Anterior cingulate cortex (tissue), 58 donors: ENCODE measurements at places on chromosomes 3 and 15.

GRCh38 chr15:71218272-71218805 lies 103.1 kb downstream of the THSD4 start:
- no peak for DNase-seq

GRCh38 chr15:77633134-77633912 lies 611 bp upstream of the LINGO1 start:
- peak; percentile 80 for DNase-seq

DNA sequence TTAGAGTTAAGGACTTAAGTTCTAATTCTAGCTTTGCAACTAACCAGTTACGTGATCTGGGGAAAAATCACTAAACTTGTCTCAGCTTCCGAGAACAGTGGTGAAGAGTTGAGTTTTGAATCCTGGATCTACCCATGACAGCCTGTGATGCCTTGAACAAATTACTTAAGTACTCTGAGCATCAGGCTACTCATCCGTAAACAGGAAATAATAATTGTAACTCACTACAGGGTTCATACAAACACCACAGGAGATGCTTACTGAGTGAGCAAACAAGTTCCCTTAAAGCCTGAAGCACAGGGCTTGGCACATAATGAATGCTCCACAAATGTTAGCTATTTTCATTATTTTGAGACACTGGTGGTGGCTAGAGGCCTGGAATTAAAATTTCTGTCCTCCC lies 158.8 kb downstream of the ERC2 start:
- DNase-seq = no peak

DNA sequence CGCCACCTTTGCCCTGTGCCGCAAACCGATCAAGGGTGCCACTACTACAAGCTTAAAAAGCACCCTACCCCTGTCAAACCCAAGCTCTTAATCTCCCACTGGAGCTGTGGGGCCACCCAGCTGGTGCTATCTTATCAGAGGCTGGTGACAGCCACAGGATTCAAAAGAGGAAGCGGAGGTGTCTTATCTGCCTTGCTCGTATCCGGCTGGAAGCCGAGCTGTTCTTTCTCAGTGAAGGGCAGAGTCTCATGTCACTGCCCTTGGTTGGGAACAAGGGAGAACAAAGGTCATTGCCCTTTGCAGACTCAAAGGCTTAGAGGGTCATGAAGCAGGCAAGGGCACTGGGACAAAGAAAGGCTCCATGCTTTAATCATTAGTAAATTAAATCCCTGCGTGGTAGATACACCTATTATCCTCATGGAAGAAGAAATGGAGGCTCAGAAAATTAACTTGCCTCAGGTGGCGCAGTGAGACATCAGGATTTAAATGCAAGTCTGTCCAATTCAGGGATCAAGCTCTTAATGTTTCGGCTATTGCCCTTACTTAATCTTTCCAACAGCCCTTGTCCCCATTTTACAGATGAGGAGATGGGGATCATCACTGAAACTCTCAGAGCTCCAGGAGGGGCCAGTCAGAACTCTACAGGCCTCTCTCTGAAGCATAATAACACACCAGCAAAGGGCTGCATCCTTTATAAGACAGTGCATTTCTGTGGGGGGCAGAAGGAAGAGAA lies 360.0 kb upstream of the PROK2 start:
- DNase-seq = no peak

GRCh38 chr15:52716536-52716935 lies 37.3 kb upstream of the ATOSA start:
- no peak for DNase-seq

DNA sequence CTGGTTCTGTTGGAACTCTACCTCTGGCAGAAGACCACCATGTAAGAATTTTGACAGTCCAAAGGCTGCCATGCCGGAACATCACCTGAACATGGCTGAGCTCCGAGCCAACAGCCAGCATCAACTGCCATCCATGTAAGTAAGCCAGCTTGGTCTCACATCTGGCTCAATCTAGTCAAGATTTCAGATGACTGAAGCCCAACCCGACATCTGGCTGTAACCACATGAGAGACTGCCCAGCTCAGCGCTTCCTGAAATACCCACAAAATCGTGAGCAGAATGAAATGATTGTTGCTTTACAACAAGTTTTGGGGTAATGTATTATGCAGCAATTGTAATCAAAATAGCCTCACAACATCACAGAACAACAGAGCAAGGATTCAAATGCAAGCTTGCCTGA lies 32.9 kb downstream of the GHSR start:
- DNase-seq = no peak

DNA sequence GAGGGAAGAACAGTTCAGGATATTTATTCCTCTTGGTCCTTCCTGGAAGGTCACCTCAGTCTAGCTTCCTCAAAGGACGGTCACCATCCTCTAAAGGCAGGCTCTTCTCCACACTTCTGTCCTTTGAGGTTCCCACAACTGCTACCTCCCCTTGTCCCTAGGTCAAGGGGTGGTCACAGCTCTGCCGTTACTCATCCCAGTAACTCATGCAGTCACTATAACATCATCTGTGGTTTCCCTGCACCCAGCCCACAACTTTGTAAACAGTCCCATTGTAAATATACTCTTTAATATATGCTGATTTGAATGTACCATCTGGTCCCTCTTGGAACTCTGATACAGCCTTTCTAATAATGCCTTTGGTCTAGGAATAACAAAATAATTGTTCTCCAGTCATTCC lies 887.4 kb downstream of the FHIT start:
- no peak for DNase-seq

- no peak for DNase-seq
Measured at GRCh38 chr3:143321058-143321769, 201.6 kb downstream of the CHST2 start.

- no peak for DNase-seq
Measured at GRCh38 chr3:193981504-193981903, 154.4 kb upstream of the HES1 start.

GRCh38 chr3:128340904-128341555 lies 125.7 kb downstream of the DNAJB8 start:
- no peak for DNase-seq

DNA sequence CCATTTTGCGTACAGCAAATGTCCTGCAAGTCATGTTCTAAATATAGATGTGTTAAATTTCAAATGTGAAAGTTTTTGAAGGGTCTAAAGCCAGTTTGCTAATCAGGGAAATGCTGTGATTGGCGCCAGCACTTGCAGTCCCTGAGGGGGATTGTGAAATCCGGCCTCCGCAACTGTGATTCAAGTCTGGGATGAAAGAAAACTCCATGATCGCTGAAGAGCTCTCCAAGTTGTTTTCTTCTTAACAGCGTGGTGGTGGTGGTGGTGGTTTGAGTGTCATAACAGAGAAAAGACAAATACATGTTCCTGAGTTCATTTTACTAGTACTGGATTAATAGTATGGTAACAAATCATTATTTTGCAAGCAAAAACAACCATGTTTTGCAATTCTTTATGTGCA lies 51.8 kb downstream of the MITF start:
- no peak for DNase-seq

DNA sequence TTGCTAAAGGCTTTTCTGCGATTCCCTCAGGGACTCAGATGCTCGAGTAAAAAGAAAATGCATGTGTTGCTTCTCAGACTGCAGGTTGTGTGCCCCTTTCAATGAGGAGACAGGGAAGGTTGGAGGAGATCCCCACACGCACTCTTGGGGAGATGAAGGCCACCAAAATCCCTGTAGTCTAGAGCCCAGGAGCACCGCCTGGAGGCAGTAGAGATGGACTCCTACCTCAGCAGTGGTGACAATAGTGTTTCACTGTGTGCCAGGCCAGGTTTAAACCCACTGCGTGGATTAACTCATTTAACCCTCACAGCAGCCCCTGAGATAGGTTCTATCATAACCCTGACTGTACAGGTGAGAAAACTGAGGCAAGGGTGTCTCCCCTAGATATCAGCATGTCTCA lies 15.2 kb downstream of the MEGF11 start:
- no peak for DNase-seq

GRCh38 chr3:44894485-44894884 lies 20.1 kb downstream of the TGM4 start:
- DNase-seq = no peak

DNA sequence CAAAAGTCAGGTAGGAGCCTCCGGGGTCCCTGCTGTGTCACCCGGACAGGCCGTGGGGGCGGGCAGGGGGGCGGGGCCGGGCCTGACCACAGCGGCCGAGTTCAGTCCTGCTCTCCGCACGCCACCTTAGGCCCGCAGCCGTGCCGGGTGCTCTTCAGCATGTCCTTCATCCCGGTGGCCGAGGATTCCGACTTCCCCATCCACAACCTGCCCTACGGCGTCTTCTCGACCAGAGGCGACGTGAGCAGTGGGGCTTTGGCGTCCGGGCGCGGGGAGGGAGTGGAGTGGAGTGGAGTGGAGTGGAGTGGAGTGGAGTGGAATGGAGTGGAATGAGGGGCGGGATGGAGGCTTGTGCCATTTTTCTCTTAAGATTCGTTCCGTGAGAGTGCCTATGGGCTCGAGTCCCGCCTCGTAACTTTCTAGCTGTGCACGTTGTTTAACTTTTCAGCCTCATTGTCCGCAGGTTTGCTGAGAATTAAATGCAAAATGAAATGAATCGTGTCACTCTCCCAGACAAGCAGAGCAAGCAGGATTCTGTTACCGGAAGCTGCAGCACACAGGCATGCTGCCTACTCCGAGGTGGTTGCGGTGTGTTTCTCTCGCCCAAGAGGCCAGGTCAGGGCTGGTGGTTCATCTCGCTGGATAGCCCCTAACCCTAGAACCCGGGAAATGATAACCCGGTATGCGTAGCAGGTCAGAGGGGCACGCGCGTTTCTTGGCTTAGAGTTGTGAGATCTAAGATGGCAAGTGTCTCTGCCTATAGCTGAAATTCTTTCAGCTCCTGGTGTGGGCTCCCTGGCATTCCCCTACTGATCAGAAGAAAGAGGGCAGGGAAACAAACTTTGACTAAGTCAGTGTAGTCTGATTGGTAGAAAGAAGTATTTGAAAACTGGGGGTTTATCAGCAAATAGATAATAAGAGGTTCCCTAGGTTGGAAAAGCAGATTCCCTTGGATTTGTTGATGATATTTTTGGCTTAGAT lies at the start of gene FAH:
FAH (plus strand) TSS at position 104 of the 981 bp plus-strand sequence; CDS start at position 160, 56 bp downstream.
- DNase-seq = no peak

- no peak for DNase-seq
Measured at GRCh38 chr3:114323546-114324254, 29.9 kb downstream of the TIGIT start.

DNA sequence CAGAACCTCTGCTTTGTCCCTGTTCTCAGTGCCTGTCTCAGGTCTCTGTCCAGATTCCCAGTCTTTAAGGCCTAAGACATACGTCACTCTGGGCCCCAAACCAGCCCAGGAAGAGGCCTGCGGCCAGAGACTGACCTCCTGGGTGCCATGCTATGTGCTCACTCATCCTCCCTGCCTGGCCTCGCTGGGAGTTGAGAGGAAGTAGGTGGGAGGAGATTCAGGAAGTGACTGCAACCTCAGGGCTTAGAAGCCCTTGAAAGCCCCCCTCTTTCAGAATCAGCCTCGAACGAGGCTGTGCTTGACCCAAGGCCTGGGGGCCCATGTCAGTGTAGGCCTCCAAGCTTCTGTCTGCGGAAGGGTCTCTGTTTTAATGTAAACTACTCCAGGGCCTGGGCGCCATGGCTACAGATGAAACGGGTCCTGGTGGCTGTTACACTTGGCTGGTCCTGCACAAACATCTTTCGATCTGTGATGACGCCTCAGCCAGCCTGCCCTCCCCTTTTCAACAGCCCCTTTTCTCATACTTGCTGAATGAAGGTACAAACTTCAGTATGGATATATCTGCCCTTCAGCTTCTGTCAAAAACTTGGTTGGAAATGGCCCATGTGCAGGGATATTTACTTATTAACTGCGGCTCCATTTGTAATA lies 11.7 kb downstream of the RASGRF1 start:
- no peak for DNase-seq

- no peak for DNase-seq
Measured at GRCh38 chr15:68228971-68229385, 550 bp downstream of the CLN6 start.

- no peak for DNase-seq
Measured at GRCh38 chr3:11288786-11289637, 16.8 kb downstream of the ATG7 start.

DNA sequence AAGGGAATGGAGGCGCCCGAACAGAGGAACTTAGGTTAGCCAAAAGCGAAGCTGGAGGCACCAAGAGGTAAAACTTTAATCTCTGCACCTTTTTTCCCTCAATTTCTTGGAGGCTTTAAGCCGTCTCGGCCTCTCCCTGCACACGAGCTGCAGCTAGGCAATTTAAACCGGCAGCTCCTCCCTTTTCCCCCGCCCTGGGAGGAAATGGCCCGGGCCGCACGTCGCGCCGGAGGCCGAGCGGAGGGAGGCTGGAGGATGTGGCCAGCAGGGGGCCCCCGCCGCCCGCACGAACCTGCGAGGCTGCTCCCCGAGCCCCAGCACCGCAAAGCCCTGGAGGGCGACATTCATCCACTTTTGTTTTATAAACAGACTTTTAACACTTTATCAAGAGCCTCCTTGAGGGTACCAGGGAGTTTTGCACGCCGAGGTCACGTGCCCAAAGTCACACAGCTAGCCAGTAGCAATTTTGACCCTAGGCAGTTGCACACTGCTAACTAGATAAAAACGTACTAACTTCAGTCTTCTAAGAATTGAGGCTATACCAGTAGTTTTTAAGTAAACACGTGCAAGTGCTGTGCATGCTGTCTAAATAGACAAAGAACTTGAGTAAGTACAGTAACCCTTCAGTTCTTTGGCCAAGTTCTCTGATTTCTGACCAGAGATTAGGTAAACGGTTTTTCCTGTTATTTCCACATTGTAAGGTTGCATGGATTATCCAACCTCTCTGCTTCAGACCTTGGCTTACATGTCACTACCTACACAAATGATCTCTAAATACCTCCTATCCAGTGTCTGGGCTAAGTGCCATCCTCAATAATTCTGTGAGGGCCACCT lies 668 bp upstream of the XXYLT1 start:
- DNase-seq = peak; percentile 79

GRCh38 chr15:78105476-78106241 lies 13.3 kb downstream of the SH2D7 start:
- DNase-seq = no peak

GRCh38 chr15:83477172-83477807 lies 30.1 kb downstream of the SH3GL3 start:
- DNase-seq = no peak

DNA sequence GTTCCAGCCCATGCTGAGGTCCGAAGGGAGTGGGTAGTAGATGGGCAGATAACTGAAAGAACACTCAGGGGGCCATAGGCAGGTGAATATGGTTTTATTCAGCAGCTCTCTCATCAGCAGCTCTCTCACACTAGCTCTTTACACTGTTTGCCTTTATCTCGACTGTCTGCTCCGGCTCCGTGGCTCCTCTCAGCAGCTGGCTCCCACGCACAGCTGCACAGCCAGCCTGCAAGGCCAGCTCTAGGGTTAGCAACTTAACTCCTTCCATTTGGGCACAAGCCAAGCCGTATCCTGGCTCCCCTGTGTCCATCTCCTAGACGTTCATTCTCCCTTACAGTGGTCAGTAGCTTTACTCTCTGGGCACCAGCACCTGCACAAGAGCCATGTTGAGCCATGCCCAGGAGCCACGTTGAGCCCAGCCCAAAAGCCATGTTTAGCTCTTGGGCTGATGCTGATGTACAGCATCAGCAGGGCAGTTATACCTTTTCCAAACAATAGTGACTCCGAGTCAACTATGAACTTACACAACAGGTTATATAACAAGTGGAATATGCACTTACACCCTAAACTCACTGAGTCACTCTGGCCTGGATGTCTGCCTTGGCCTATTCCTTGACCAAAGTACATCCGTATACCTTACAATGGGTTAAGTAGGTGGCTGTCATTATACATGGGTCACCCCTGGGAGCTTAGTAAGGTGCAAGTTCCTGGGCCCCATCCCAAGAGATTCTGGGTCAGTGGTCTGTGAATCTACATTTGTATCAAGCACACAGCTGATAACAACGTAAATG lies 34.6 kb upstream of the TOPAZ1 start:
- no peak for DNase-seq

- no peak for DNase-seq
Measured at GRCh38 chr3:128143496-128143895, 9.8 kb upstream of the EEFSEC start.
